ENCODE measurements at places on chromosomes 5 and 9.

DNA sequence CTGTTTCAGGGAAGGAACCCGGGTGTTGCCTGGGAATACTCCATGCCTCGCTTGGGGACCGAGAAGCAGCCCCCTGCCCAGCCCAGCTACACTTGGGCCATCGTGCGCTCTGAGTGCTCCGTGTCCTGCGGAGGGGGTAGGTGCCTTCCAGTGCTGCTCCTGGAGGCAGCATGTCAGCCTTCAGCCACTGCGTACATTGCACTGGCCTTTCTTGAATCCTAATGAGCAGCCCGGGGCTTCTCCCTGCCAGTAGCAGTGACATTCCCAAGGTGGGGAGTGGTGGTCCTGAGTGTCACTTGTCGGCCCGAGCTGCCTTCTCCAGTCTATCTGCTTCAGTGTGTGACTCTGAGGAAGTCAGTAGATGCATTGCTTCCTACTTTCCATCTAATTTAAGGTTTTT is 101.9 kb downstream of the ADAMTS16 start:
- no peak overlapping the region for H3K4me3 ChIP-seq
- H3K27me3 ChIP-seq: no peaks in the 10 kb centered on the region
- no peaks in the 10 kb centered on the region for H3K4me1 ChIP-seq
- H3K36me3 ChIP-seq: no peaks in the 10 kb centered on the region
- H3K27ac ChIP-seq: no peak overlapping the region

DNA sequence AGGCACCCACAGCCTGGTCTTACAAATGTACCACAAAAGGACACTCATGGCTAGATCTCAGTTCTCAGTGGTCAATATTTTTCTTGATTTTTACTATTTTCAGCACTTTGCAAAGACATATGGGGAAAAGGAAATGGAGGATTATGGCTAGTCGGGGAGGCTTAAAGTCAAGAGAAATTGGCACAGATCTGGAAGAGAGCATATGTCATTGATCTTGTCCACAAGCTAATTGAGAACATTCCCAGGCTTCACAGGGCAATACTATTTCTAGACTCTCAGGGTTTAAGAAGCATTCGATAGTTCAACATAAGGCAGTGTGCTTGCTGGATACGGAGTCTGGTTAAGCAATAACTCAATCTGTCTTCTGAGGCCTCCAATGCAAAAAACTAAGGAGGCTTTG is 285.8 kb downstream of the ZNF608 start:
- H3K27me3 ChIP-seq: no peaks in the 10 kb centered on the region
- no peaks in the 10 kb centered on the region for H3K4me1 ChIP-seq
- no peaks in the 10 kb centered on the region for H3K36me3 ChIP-seq
- no peak overlapping the region for H3K4me3 ChIP-seq

DNA sequence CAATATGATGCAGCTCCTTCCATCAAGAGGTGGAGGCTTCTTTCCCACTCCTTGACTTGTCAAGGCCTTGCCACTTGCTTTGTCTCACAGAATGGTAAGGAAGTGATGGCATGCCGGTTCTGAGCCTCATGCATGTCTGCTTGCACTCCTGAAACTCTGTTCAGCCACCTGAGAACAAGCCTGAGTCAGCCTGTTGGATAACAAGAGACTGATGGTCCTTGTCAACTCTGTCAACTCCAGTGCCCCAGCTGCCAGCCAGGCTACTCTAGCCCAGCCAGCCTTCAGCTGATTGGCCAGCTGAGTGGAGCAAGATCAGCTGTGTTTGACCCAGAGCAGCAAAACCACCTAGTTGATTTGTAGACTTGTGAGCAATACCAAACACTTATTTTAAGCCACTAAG is 4.4 kb upstream of the TENT4A start:
- DNase-seq: no peak
- H3K27me3 ChIP-seq: peaks cover 24% of the 10 kb centered on the region
- no peak overlapping the region for H3K27ac ChIP-seq
- H3K4me1 ChIP-seq: peaks cover 16% of the 10 kb centered on the region
- no peak overlapping the region for H3K4me3 ChIP-seq
- no peaks in the 10 kb centered on the region for H3K36me3 ChIP-seq

- H3K36me3 ChIP-seq: no peaks in the 10 kb centered on the region
- no peaks in the 10 kb centered on the region for H3K27me3 ChIP-seq
- no peak overlapping the region for H3K4me3 ChIP-seq
- DNase-seq: no peak
- H3K4me1 ChIP-seq: no peaks in the 10 kb centered on the region
Measured at GRCh38 chr9:135608999-135609317, 30.4 kb downstream of the GLT6D1 start.

- no peak overlapping the region for H3K4me3 ChIP-seq
- peaks cover 70% of the 10 kb centered on the region for H3K4me1 ChIP-seq
- DNase-seq: no peak
- no peaks in the 10 kb centered on the region for H3K27me3 ChIP-seq
- H3K27ac ChIP-seq: no peak overlapping the region
Measured at GRCh38 chr5:176486189-176486757, 38.1 kb downstream of the FAF2 start.

- H3K27ac ChIP-seq: no peak overlapping the region
- H3K27me3 ChIP-seq: peaks cover 67% of the 10 kb centered on the region
- peaks cover 3% of the 10 kb centered on the region for H3K36me3 ChIP-seq
Measured at GRCh38 chr9:115121181-115121580, 3.2 kb upstream of the TNC start.

DNA sequence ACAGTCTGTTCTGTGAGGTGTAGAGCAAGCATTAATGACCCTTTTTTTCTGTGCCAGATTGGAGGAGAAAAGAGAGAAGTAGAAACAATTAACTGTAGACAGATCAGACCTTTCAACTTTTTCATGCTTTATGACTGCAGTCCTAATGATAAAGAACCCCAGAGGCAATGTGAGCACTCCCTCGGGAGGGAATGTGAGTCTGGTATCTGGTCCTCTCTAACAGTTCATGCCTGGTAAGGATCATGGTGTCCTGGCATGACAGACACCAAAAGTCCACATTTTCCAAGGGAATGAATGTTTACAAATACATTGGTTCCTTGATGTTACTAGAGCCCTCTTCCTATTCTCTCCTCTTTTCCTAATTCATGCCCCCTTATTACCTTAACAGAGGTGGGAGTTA is 70.3 kb downstream of the MTAP start:
- no peaks in the 10 kb centered on the region for H3K27me3 ChIP-seq
- H3K4me3 ChIP-seq: no peak overlapping the region
- no peaks in the 10 kb centered on the region for H3K4me1 ChIP-seq

- H3K4me1 ChIP-seq: peaks cover 1% of the 10 kb centered on the region
- H3K4me3 ChIP-seq: no peak overlapping the region
- H3K36me3 ChIP-seq: peaks cover 60% of the 10 kb centered on the region
- H3K27ac ChIP-seq: no peak overlapping the region
- no peak for DNase-seq
Measured at GRCh38 chr9:37496020-37496419, 10.3 kb downstream of the POLR1E start.

- no peaks in the 10 kb centered on the region for H3K4me1 ChIP-seq
- no peaks in the 10 kb centered on the region for H3K36me3 ChIP-seq
- DNase-seq: no peak
- no peak overlapping the region for H3K27ac ChIP-seq
- H3K27me3 ChIP-seq: no peaks in the 10 kb centered on the region
- H3K4me3 ChIP-seq: no peak overlapping the region
Measured at GRCh38 chr5:130715541-130715940, 449.5 kb downstream of the HINT1 start.

DNA sequence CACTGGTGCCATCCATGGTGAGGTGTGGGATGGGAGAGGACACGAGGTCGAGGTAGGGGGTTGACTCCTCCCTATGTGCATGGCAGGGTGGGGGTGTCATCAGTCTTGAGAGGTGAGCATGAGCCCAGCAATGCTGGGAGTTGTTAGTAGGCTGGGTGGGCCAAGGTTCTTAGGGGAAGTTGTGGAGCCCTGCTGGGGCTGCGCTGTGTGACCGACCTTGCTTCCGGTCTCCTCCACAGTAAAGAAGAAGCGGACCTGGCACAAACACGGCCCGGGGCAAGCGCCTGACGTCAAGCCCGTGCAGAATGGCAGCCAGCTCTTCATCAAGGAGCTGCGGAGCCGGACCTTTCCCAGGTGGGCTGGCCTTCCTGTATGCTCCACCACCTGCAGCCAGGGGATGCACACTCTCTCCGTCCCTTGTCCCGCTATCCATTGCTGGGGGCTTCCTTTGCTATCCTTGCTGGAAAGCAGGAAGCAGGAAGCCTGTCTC is 59.8 kb downstream of the PHF2 start:
- H3K27me3 ChIP-seq: no peaks in the 10 kb centered on the region
- H3K27ac ChIP-seq: no peak overlapping the region
- H3K4me1 ChIP-seq: no peaks in the 10 kb centered on the region
- DNase-seq: no peak
- H3K36me3 ChIP-seq: peaks cover 39% of the 10 kb centered on the region

GRCh38 chr9:75130621-75131230 is 42.4 kb downstream of the OSTF1 start:
- peaks cover 6% of the 10 kb centered on the region for H3K4me1 ChIP-seq
- no peak overlapping the region for H3K27ac ChIP-seq
- no peak overlapping the region for H3K4me3 ChIP-seq
- DNase-seq: no peak

- no peak overlapping the region for H3K27ac ChIP-seq
- no peak overlapping the region for H3K4me3 ChIP-seq
- H3K27me3 ChIP-seq: no peaks in the 10 kb centered on the region
- peaks cover 52% of the 10 kb centered on the region for H3K4me1 ChIP-seq
- H3K36me3 ChIP-seq: peaks cover 5% of the 10 kb centered on the region
- DNase-seq: no peak
Measured at GRCh38 chr9:93137362-93137761, 3.3 kb upstream of the NINJ1 start.

- DNase-seq: no peak
- no peak overlapping the region for H3K27ac ChIP-seq
- H3K4me1 ChIP-seq: no peaks in the 10 kb centered on the region
- no peaks in the 10 kb centered on the region for H3K36me3 ChIP-seq
- H3K4me3 ChIP-seq: no peak overlapping the region
- H3K27me3 ChIP-seq: no peaks in the 10 kb centered on the region
Measured at GRCh38 chr5:159681661-159682060, 234.6 kb upstream of the ADRA1B start.

DNA sequence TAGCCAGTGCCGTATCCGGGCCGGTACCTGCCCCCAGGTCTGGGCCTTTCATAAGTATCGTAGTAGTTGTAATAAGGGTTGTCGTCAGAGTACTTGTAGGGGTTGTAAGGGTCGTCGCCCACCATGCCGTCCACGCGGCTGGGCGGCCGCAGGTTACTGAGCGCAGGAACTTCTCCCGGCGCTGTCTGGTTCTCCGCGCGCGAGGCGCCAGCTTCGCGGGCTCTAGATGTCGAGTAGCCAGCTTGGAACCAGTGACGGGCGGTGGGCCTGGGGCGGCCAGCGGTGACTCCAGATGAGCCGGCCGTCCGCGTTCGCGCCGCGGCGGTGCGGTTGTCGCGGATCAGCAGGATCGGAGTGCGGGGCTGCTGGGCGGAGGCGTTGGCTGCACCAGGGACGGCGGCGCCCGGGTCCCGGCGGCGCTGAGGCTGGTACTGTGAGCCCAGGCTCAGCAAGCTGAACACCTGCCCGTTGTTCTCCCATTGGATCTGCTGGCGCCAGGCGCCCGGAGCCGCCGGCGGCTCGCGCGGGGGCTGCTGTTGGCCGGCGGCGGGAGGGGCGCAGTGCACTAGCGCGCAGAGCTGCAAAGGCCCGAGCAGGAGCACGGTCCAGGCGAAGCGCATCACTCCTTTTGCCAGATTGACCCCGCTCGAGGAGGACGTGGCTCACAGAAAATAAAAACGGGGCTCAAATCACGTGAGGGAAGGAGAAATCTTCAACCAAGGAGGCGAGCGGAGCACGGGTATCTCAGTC is 518 bp downstream of the LOX start:
- H3K36me3 ChIP-seq: peaks cover 2% of the 10 kb centered on the region
- H3K4me1 ChIP-seq: peaks cover 17% of the 10 kb centered on the region
- peak overlapping the region; percentile 65 for H3K4me3 ChIP-seq
- H3K27me3 ChIP-seq: peaks cover 50% of the 10 kb centered on the region
- no peak overlapping the region for H3K27ac ChIP-seq

GRCh38 chr9:74773886-74774479 is 113.7 kb downstream of the TRPM6 start:
- no peaks in the 10 kb centered on the region for H3K36me3 ChIP-seq
- DNase-seq: peak; percentile 82
- H3K27ac ChIP-seq: no peak overlapping the region
- peaks cover 8% of the 10 kb centered on the region for H3K27me3 ChIP-seq
- peaks cover 2% of the 10 kb centered on the region for H3K4me1 ChIP-seq
- H3K4me3 ChIP-seq: no peak overlapping the region

- H3K27ac ChIP-seq: no peak overlapping the region
- no peaks in the 10 kb centered on the region for H3K27me3 ChIP-seq
- DNase-seq: no peak
- H3K4me3 ChIP-seq: no peak overlapping the region
- no peaks in the 10 kb centered on the region for H3K4me1 ChIP-seq
Measured at GRCh38 chr5:151483176-151483575, 35.8 kb downstream of the SLC36A1 start.

GRCh38 chr9:60546406-60546805 is 367.8 kb upstream of the SPATA31A5 start:
- DNase-seq: no peak
- no peak overlapping the region for H3K27ac ChIP-seq
- no peaks in the 10 kb centered on the region for H3K27me3 ChIP-seq
- no peaks in the 10 kb centered on the region for H3K36me3 ChIP-seq
- H3K4me3 ChIP-seq: no peak overlapping the region

DNA sequence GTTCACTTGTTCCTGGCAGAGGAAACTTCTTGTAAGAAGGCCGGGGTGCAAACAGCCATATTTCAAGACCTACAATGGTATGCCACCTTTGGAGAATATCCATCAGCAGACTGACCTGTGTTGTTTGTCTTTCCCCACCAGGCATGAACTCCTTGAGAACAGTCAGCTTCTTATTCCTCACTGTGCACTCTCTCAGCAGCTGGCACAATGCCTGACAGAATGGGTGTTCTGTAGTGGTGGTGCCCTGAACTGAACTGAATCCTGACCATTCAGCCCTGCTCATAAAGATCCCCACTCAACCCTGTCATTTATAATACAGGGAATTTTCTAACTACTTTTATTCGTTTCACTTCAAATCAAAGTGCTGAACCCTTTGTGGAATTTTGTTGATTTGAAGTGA is 206.9 kb downstream of the COX7C start:
- H3K4me3 ChIP-seq: no peak overlapping the region
- DNase-seq: no peak
- no peaks in the 10 kb centered on the region for H3K4me1 ChIP-seq

DNA sequence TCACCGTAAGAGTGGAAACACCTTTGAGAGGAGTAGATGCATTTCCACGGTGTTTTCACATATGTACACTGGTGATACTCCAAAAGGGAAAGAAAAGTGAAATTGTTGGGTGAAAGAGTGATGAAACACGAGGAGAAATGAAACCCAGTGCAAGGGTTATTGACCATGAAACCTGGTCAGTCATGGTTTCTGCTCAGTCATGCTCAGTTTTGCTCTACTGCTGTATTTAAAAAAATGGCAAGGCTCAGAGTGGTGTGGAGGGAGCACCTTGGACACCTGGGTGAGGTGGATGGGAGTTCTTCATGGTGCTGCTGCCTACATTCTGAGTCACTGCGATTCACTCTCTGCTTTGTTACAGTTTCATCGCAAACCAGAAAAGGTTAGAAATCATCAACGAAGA is 32.3 kb downstream of the NTRK2 start:
- H3K4me3 ChIP-seq: no peak overlapping the region
- no peaks in the 10 kb centered on the region for H3K36me3 ChIP-seq
- peaks cover 4% of the 10 kb centered on the region for H3K27me3 ChIP-seq
- H3K27ac ChIP-seq: no peak overlapping the region
- no peak for DNase-seq

Data from activated naive CD4-positive, alpha-beta T cell treated with anti-CD3 and anti-CD28 coated beads, Interleukin-2, amount 10 ng/mL, durations not matched to agents 7 days and 5 days (primary cell).